D341Med (cell line): ENCODE measurements at places on chromosomes 6 and 20.

- DNase-seq, result peak; percentile 89
Observed at GRCh38 chr6:158536891-158537798, 22.7 kb upstream of the TMEM181 start.

GRCh38 chr6:13763740-13764381 lies 50.5 kb downstream of the MCUR1 start:
- no peak for DNase-seq

- no peak for DNase-seq
Observed at GRCh38 chr20:41118632-41119031, 18.7 kb upstream of the PLCG1 start.

GRCh38 chr6:139427199-139427598 lies 52.8 kb upstream of the CITED2 start:
- DNase-seq, result no peak

DNA sequence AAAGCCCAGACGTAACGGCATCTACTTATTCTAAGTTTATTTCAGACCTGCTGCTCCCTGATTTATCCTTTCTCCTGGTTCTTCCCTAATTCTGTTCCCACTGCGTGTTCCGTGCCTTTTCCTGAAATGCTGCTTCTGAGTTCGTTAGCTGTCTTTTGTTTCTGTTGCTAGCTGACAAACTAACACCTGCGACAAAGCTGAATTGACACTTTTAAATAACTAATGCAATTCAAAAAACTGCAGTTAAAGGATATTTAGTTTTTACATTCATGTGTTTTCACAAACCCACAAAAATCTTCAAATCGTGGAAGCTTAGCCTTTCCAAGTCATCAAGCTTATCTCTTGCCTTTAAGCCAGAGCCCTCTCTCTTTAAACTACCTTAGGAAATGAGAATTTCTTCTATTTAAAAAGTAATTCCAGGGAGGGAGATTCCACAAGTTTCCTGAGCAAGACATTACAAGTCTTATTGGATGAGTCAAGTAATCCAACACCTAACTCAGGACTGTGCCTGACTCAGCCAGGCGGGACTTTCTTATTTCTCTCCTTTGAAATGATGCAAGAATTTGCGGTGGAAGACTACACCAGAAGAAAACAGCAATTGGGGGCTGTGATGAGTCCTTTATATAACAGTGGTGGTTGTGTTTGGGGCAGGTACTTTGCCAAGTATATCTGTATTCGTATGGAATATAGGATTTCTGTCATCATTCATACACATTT lies 6.3 kb downstream of the ADTRP start:
- DNase-seq, result no peak

DNA sequence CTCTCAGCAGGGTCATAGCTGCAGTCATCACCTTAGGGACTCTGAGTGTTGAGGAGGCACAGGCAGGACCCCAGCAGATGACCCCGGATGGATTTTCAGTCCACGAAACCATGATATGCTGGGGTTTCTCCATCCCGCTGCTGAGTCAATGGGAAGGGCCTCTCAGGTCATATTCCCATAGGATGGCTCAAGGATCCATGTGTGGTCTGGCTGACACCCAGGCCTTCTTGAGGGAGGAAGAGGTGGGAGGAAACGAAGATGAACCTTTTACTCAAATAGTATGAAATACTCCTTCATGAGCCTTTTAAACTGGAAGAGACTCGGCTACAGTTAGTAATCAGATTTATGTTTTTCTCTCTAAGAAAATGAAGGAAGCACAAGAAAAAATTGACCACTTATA lies 10.3 kb upstream of the RALY start:
- no peak for DNase-seq

- no peak for DNase-seq
Observed at GRCh38 chr6:107731422-107732319, 92.4 kb downstream of the SCML4 start.

- DNase-seq, result peak; percentile 34
Observed at GRCh38 chr6:121395736-121396135, 39.7 kb upstream of the GJA1 start.

- DNase-seq, result no peak
Observed at GRCh38 chr6:55953335-55953734, 77.9 kb upstream of the BMP5 start.

- DNase-seq, result no peak
Observed at GRCh38 chr6:89941763-89942497, 47.7 kb downstream of the GJA10 start.

GRCh38 chr6:89862698-89863097 lies 31.6 kb upstream of the GJA10 start:
- no peak for DNase-seq

DNA sequence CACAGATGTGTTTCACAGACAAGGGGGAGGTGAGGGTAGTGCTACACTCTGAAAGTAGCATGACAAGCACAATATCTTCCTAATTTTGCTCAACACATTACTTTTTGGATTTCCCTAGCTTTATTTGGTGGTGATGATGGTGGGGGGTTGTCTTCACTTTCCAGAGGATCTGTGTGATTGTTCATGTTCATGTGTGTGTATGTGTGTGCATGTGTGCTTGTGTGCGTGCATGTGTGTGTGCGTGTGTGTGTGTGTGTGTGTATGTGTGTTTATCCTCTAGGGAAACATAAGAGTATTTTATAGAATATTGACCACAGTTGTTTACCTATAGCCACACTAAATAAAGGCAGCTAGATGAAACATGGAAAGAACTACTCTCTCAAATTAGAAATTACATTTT lies 183.8 kb upstream of the EYA4 start:
- no peak for DNase-seq

DNA sequence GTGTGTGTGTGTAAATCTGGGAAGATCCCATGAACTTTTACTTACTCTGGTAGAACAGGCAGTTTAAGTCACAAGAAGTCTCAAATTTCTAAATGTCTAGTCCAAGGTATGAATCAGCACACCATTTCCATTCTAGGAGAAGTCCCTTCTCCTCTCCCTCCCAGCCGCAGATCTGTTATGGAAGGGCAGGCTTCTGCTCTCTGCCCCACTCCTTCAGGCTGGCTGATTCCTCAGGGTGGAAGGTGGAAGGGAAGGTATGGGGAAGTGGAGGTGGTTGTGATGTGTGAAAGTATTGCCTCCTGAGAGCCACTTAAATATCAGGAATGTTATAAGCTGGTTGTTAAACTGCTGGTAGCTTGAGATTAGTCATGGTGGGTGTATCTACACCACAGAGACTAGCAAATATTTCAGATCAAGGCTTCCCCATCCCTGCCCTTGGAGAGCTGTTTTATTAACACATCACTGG lies 44.5 kb upstream of the LAMA4 start:
- no peak for DNase-seq

DNA sequence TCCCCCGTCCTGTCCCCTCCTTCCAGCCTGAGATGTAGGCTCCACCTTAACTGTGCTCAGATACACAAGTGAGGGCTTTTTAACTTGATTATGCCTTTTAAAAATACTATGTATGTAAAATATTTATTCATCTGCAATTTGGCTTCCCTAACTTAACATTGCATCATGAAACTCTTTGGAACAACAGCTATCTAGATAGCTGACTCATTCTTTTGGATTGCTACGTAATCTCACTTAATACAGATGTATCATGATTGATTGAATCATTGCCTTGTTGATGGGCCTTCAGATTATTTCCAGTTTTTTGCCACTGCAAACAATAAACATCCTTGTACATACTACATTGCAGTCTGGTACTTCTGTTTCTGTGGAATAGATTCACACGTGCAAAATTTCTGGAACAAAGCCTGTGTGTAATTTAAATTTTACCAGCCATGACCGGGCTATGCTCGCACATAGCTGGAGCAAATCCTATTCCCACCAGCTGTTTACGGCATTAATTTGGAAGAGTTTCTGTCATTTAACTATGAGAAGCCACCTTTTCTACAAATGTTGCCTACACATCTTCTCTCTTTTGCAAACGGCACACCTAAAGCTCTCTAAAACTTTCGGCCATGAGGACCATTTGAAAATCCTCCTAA lies 6.5 kb downstream of the PRND start:
- DNase-seq, result no peak

DNA sequence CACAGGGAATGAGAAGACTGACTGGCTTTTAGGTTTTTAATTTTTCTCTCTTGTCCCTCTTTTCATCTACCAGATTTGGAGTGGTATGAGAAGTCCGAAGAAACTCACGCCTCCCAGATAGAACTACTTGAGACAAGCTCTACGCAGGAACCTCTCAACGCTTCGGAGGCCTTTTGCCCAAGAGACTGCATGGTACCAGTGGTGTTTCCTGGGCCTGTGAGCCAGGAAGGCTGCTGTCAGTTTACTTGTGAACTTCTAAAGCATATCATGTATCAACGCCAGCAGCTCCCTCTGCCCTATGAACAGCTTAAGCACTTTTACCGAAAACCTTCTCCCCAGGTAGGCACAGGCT lies 644 bp downstream of the MAD2L1BP start:
- no peak for DNase-seq

DNA sequence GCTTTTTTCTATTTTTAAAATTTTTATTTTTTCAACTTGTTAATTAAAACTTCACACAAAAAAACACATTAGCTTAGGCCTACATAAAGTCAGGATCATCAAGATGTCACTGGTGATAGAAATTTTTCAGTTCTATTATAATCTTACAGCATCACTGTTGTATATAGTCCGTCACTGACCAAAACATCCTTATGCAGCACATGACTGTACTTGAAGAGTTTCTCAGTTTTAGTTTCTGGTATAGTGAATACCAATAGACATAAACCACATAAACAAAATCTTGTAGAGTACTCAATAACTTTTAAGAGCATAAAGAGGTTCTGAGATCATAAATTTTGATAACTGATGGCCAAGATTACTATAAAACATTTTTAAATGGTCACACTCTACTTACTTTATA lies 71.8 kb downstream of the ASCC3 start:
- no peak for DNase-seq

DNA sequence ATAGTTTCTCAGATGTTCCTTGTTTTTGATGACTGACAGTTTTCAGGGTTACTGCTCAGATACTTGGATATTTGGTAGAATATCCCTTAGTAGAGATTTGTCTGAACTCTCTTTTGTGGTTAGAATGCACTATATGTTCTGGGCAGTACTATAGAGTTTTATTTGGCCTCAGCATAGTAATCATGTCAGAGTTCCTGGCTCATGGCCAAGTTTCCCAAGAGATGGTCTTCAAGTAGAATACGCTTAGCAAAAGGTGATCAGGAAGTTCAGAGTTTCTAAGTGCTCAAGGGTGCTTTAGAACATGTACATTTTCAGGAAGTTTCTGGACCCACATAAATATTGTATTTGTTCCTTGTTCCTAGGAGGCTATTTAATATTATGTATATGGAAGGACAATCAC lies 1209.7 kb upstream of the GJE1 start:
- DNase-seq, result no peak

- DNase-seq, result peak; percentile 20
Observed at GRCh38 chr6:23414051-23414445, 712.0 kb upstream of the NRSN1 start.
